ENCODE measurements at places on chromosomes 1 and 21. TPM values are rescaled to one million over a fixed set of nuclear protein-coding genes. Genes with fewer than 3 reads are reported as not detected.

Gene ZYG11A
- total RNA-seq: not detected

Gene EIF4G3
- 82.1 TPM for total RNA-seq

GRCh38 chr21:42913476-42913875 lies 12.0 kb downstream of the ERVH48-1 start:
- no peak for DNase-seq

- no peak for DNase-seq
Observed at GRCh38 chr1:1400576-1401456, 1.7 kb upstream of the CCNL2 start.

All from transverse colon (tissue), 4 donors.